ENCODE measurements at places on chromosomes 7 and 10.

DNA sequence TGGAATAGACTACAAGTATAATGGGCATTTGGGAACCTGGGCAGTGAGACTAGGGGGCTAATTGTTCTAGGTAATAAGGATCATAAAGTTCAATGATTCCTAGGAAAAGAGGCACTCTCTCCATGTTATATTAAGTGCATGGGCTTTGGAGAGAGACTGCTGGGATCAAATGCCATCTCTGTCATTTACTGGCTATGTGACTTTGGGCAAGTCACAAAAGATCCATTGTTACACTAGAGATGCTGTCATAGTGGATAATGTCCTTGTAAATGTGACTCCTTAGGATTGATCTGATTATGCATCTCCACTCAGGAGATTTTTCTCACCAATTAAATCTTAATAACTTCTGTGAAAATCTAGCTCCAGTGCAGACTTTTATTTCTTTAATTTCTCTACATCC is 156.3 kb upstream of the CACNA2D1 start:
- DNase-seq = no peak

GRCh38 chr7:147607157-147607800 is 983.3 kb upstream of the C7orf33 start:
- DNase-seq = no peak

- DNase-seq = no peak
Measured at GRCh38 chr7:108459922-108460551, 3.8 kb upstream of the NRCAM start.

- no peak for DNase-seq
Measured at GRCh38 chr10:71357792-71358265, 38.8 kb downstream of the SLC29A3 start.

DNA sequence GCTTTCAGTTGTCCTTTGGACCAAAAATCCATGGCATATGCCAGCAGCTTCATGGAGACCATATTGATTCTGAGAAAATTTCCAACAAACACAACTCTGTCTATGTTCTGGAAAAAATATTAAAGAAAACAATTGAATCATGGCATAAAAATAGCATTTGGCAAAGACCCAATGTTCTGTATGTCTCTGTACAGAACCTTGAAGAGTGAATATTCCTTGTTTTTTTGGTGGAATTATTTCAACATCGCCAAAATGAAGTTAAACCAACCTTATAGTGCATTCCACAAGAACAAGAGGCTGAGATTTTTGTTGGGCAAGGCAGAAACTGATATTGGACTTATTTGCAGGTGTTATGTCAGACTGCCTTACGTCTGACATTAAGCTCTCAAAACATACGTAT is 53.3 kb upstream of the SLC16A12 start:
- no peak for DNase-seq

DNA sequence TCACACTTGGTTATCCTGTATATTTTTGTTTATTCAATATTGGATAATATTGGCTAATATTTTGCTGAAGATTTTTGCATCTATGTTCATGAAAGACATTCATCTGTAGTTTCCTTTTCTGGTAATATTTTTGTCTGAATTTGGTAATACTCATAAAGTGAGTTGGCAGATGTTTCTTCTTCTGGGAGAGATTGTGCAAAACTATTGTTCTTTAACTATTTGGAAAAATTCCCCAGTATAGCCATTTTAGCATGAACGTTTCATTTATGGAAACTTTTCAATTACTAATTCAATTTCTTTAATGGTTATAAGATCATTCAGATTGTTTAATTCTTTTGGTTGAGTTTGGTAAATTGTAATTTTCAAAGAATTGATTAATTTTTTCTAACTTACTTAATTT is 560.8 kb upstream of the FZD8 start:
- no peak for DNase-seq

DNA sequence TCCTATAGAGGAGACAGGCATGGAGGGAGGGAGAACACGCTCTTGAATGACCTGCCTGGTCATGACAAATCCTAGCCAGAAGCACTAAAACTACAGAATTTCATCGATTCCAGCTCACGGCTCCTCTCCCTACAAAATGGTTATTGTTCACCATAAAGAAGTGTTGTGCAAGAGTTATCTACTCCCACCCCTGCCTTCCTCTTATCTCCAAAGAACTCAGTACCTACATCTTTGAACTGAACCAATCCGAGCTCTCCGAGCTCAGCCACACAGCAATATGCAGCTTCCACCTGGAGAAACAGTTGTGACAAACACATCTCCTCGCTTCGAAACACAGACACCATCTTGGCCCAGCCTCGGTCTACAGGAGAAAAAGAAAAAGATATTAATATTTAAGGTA is 26.9 kb upstream of the TMEM213 start:
- no peak for DNase-seq

GRCh38 chr10:26859241-26860101 is 1.3 kb downstream of the ABI1 start:
- DNase-seq = no peak

DNA sequence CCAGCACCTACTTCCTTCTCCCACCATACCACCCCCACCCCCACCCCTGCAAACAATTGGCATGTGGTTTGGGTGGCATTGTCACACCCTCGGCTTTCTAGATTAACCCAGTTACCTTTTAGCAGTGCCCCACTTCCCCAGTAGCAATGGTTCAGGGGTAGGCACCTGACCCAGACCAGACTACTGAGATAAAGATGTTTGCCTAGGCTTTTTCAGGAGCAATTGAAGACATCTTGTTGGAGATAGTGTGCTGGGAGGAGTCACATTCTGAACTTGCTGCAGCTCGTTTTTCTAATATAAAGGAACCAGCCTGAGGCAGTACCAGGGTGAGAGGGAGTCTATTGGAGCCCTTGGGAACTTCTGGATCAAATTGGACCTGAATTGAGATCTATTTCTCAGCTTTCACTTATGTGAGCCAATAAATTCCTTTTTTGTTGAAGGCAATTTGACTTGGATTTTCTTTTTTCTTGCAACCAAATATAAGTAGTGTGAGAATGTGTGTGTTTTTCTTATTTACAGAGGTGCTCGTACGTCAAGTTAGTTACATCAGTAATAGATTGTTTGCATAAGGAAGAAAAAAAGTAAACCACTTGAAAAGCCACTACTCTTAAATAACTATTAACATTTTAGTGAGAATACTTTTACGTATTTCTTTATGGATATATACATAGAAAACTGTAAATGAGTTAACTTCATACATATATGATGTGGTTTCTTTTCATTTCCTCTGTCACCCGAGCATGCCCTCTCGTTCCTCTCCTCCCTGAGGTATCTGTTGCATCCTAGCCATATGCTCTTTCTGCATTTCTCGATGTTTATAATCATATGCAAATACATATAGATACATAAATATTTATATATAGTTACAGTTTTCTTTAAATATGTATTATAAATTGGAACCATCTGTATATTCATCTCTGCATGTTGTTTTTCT is 38.0 kb downstream of the RAB18 start:
- no peak for DNase-seq

- DNase-seq = no peak
Measured at GRCh38 chr7:139084709-139085108, 24.8 kb downstream of the ZC3HAV1 start.

DNA sequence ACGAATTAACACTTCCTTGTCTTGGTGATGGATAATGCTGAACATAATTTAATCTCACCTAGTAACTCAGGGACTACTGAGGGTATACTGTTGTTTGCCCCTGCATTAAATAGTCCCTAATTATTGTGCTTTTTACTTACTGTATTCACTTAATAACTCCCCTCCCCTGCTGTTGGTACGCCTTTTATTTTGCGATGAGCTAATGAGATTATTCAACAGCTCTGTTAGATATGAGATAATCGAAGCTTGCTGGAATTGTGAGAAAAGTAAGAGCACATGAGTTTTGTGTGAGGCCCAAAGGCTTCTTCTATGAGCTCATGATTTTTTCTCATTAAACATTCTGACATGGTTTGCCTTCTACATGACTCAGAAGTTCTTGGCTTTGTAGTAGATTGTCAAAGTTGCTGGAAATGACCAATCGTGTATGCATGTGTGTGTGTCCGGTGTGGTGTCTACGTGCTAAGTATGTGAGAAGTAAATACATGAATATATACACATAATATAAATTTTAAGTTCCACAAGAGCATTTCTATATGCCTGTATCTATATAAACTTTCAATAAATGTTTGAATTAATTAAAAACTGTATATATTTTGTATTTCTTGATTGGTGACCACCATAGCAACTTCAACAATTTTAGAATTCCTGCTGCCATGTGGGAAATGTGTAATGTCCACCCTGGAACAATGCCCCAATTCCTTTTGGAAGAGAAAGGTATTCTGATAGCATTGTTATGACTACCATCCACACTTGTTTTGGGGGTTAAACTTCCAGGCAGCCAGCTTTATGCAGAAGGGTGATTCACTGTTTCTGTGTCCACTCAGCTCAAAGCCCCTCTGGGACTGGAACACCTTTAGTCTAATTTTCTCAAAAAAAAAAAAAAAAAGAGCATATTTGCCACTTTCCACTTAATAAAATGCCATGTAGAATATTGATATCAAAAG is 106.2 kb downstream of the SAMD9 start:
- DNase-seq = no peak

DNA sequence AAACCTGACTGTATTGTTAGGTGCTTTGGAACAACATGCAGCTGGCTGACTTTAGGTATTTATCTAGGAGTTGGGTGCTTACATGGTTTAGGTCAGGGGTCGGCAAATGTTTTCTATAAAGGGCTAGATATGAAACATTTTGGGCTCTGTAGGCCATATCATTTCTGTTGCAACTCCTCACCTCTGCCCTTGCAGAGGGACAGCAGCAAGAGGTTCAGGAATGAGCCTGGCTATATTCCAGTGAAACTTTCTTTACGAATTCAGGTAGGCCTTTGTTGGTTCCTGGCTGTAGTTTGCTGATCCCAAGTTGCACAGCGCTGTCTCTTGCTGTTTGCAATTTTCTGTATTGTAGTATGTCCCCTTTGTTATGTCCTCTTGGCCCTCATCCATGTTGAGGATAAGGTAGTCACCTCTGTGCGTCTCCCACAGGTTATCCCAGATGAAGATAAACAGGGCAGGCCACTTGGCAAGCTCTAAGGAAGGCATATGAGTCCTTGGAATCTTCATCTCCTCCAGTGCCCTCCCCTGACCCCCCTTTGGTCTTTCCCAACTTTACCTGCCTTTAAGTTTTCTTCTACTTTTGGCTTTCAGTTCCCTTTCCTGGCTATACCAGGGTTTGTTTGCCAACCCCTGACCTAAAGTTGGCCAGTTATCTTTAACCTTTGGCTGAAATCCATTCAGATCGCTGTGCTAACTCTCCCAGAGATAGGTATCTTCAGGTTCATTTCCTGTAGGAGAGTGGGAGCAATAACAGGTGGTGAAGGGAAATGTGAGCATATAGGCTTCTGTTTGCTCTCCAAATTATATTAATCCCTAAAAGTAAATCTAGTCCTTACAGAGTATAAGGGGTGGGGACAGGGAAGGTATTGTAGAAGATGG is 36.1 kb downstream of the SGPL1 start:
- no peak for DNase-seq

DNA sequence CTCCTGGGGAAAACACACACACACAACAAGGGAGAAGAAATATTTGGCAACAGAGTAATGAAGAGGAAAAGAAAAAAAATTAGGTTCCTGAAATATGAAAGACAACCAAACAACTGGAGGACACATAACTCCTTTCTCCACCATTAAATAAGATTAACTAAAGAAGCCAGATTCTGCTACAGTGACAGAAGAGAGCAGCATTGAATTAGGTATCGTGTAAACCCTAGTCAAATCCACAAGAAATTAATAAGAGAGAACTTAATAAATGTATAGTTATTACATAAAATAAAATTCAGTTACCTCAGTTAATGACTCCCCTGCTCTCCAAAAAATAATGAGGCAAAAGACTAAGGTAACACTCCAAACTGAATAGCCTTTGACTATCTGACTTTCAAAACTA is 306.7 kb downstream of the CRPPA start:
- DNase-seq = no peak

GRCh38 chr10:100868382-100868781 is 44.4 kb upstream of the SLF2 start:
- DNase-seq = no peak

DNA sequence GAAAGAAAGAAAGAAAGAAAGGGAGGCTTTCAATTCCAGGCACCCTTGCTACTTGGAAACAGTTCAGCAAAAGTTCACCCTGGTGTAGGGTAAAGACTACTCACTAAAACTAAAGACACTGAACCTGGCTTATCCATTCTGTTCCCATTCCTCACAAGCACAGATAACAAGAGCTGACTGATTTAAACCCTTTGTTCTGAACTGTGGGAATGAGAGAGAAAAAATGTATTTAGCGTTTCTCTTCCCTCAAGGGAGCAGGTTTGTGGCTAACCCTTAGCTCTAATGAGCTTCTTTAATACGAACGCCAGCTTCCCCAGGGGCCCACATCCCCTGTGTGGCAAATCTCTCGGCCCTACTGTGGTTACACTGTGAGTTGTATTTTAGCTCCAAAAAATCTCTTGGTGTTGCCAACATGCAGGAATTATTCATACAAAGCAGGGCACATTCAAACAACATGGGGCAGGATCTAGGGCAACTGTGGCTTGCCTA is 23.3 kb downstream of the PRTFDC1 start:
- DNase-seq = no peak

DNA sequence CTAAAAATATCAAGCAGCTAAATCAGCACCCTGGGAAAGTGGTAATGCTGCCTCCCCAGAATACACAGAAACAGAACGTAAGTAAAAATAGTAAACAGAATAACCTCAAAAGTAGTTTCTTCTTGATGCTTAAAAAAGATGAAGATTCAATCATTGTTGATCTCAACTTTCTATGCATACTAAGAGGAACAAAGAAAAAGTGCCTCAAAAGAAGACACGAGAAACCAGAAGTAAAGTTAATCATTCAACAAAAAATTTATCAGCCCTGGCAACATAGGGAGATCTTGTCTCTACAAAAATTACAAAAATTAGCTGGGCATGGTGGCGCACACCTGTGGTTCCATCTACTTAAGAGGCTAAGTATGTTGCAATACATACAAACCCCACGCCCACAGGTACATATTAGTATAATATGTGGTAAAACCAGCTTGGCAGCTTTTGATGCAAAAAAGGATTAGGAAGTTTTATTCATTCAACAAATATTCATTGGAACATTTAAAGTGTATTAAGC is 153.7 kb downstream of the NRBF2 start:
- DNase-seq = no peak

DNA sequence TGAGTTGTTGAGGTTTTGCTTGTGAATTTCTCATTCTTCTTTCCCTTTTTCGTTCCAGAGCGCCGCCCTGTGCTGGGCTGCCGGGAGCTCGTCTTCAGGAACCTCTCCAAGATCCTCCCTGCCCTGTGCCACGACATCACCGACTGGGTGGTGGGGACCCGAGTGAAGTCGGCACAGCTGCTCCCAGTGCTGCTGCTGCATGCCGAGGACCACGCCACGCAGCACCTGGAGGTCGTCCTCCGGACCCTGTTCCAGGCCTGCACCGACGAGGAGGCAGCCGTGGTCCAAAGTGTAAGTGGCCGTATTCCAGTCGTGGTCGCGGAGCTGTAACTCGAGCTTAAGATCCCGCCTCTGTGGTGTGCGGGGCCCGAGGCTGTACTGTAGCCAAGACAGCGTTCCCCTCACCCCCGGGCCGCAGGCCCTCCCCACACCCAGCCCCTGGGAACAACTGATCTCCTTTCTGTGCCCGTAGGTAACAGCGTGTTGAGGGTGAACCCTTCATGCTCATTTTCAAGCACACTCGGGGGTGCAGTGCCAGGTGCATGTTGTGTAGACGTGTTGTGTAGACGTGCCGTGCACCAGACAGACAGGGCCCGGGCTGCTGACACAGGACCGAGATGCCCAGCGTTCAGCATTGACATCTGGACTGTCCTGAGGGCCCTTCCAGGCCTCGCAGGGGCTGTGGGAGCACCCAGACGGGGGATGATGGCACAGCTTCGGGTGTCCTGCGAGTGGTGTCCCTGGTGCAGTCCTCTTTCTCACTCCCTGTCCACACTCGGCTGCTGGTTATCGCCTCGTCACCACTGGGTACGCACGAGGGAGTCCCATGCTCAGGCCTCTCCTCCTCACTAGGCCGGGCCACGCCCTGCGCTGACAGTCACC is 27.7 kb upstream of the PRKAR1B start:
- no peak for DNase-seq
